Dermis blood vessel endothelial cell (primary cell): ENCODE measurements at places on chromosomes 6 and 20. TPM values are rescaled to one million over a fixed set of nuclear protein-coding genes. Genes with fewer than 3 reads are reported as not detected.
A peak's percentile ranks its signal among the peaks of the same experiment; 100 is the strongest.

DNA sequence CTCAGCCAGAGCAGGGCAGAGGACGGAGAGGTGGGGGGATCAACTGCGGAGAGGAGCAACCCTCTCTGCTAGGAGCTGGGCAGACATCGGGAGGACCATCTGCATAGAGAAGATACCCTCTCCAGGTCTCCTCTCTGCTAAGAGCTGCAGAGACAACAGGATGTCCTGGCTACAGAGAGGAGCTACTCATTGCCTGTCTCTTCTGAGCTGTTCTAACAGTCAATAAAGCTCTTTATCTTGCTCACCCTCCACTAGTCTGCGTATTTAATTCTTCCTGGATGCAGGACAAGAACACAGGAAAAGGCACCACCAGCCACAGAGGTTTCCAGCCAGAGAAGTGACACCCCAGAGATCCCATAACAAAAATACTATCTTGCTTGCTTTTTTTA, 871.1 kb upstream of the GJE1 start:
- no peak for DNase-seq

- peak; percentile 44 for DNase-seq
These were observed at the start of gene CCDC170 for GRCh38 chr6:151493804-151494234. Gene CCDC170 (plus strand): TSS chr6:151494017. CDS start chr6:151494129, 112 bp downstream.

DNA sequence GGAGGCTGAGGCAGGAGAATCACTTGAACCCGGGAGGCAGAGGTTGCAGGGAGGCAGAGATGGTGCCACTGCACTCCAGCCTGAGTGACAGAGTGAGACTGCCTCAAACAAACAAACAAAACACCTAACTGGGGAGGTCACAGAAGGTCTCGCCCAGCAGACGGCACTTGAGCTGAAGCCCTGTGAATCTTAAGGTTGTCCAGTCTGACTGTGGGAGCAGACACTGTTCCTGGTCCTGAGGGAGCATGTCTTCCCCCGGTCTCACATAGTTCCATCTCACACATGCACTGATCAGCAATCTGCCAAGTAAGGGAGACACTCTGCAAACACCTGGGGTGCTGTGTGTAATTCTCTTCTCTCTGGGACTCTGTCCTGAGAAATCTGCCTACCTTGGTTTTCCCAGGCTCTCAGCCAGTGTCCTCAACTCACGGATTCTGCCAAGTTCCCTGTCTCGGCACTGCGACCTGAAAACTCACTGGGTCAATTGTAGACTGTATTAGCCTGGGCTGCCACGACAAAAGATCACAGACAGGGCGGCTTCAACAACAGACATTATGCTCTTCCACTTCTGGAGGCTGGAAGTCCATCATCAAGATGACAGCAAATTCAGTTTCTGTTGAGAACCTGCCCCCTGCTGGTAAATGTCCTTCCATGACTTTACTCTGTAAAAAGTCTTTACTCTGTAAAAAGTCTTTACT, 94.3 kb downstream of the JPH2 start:
- peak; percentile 69 for DNase-seq

DNA sequence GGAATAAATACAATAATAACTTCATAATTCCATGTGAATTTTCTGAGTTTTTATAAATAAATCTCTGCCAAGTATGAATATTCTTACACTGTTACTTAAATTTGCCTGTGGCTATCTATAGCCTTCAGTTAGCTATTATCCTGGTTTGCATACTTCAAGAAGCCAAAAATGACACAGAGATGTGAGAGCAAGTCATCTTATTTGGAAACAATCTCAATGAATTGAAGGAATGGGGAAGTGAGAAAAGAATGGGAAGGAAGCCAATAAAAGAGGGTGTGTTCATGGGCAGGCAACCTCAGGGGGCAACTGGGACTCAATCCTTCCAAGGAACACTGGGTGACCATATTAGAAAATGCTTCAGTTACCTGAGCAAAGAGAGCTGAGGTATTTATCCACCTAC, 9.9 kb downstream of the HAO1 start:
- no peak for DNase-seq

GRCh38 chr6:157497579-157497978, 116.6 kb downstream of the ZDHHC14 start:
- no peak for DNase-seq

GRCh38 chr20:9592419-9592818, 78.0 kb downstream of the LAMP5 start:
- no peak for DNase-seq

GRCh38 chr6:11012976-11013720, 31.0 kb downstream of the ELOVL2 start:
- no peak for DNase-seq

GRCh38 chr6:14921878-14922671, 323.8 kb upstream of the JARID2 start:
- DNase-seq, result no peak

DNA sequence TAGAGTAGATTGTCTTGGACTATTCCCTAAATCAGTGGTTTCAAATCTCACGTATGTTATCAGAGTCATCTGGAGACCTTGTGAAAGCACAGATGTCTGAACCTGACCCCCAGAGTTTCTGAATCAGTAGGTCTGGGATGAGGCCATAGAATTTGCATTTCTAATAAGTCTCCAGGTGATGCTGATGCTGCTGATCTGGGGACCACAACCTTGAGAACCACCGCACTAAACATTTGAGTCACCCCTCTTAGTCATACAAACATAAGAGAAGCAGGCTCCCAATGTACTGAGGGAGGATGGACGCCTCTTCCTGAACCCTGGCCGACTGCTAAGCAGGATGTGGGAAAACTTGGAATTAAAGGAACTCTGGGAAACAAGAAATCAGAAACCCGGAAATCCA, 187.8 kb upstream of the PRDM1 start:
- no peak for DNase-seq

- DNase-seq, result no peak
These were observed 90.9 kb downstream of the BMP7 start for GRCh38 chr20:57175397-57176010.

DNA sequence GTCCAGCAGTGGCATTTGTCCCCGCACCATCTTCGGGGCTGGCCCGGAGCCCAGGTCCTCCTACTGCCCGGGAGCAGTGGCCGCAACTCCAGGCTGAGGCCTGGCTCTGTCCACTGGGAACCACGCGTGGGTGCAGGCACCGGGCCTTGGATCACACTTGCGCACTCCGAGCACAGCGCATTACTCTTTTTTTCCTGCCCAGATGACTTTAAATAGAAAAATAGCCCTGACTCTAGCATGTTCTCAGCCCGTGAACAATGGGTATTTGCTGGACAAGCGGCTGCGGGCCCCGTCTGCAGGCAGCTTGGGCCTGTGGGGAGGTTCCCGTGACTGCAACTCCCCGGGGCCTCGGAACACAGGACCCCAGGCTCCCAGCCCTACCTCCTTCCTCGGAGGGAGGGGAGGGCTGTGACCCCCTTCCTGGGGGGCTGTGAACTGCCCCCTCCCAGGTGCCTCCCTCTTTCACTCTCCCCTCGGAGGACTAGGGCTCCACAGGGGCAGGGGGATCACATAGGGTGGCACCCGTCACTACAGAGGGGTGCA, 162.2 kb downstream of the TBXT start:
- DNase-seq, result no peak

DNA sequence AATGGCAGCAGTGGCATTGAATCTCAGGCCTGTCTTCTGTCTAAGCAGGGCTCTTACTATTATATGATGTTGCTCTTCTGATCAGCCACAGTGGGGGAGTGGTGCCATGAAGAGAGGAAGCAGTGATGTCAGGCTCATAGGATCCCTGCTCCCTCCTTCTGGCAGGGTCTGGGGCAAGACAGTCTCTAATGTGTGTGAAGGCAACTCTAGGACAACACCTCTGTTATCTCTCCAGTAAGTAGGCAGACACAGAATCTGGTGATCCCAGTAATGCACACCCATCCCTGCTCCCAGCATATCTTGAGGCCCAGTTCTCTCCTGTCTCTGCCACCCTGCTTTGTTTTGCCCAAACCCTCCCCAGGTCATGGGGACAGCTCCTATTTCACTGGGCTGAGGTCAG, 8.8 kb downstream of the C20orf202 start:
- DNase-seq, result no peak

DNA sequence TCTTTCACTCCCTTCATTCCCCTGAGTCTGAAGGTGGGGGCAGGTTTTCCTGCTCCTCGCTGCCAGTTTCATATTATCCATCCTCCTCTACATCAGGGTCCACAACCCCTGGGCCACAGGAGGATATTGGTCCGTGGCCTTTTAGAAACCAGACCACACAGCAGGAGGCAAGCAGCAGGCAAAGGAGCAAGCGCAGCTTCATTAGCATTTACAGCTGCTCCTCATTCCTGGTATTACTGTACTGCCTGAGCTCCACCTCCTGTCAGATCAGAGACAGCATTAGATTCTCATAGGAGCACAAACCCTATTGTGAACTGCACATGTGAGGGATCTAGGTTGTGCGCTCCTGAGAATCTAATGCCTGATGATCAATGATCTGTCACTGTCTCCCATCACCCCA, 380.3 kb downstream of the ARHGAP18 start:
- no peak for DNase-seq

DNA sequence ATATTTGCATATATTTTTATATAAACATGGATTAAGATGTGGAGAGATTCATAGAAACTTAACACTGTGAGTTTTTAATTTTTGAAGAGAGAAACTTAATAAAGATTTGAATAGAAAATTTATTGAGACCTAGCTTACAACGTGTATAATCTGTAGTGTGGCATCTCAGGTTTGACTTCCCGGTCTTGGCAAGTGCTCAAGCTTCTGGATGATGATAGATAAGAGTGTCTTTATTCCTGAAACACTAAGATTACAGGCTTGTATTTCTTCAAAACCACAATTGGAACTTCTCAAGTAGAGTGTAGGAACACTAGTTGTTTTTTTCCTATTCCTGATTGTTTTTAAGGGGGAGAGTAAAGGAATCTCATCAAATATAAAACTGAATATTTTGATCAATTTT, 64.6 kb upstream of the NOTCH4 start:
- no peak for DNase-seq

GRCh38 chr20:50450881-50451752, 59.1 kb upstream of the PTPN1 start:
- no peak for DNase-seq

GRCh38 chr20:58515233-58516212, at the start of gene APCDD1L:
Gene APCDD1L (minus strand): TSS chr20:58515399. CDS start chr20:58514707, 692 bp downstream.
- no peak for DNase-seq

DNA sequence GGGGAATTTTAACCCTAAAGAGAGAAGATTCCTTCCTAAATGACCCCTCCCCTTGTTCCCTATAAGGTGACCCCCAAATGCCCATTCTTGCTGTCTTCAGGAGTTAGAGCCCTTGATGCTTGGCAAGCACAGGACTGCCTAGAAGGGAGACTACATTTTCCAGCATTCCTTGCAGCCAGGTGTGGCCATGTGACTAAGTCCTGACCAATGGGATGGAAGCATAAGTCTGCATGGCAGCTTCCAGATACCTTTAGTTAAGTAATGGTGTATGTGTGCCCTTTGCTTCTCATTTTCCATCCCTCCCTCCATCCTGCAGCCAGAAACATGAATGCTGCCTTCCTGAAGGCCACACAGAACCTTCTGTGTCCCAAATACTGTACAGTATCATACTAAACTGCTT, 5.5 kb downstream of the BFSP1 start:
- peak; percentile 61 for DNase-seq

DNA sequence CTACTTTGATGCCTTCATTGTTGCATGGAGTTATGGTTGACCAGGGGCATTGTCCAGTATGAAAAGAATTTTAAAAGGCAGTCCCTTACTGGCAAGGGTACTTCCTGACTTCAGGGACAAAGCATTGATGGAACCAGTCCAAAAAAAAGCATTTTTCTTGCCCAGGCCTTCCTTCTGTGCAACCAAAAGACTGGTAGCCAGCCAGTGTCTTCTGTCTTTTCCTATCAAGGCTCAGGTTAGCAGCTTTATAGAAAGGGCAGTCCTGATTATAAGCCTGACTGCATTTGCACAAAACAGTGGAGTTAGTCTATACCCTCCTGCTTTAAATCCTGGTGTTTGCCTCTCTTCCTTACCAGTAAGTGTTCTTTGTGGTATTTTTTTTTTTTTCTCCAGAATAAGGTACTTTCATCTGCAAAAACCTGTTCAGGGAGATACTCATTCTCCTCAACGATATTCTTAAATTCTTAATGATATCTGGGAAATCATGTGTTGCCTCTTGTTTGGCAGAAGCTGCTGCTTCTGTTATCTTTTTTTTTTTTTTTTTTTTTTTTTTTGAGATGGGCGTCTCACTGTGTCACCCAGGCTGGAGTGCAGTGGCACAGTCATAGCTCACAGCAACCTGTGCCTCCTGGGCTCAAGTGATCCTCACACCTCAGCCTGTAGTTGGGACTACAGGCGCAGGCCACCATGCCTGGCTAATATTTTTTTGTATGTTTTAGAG, 33.9 kb downstream of the SCAF8 start:
- DNase-seq, result peak; percentile 40

GRCh38 chr6:167565388-167565787, 240.5 kb downstream of the TTLL2 start:
- no peak for DNase-seq

GRCh38 chr6:45192556-45192955, 135.6 kb upstream of the RUNX2 start:
- no peak for DNase-seq

- no peak for DNase-seq
These were observed 121.3 kb downstream of the TFAP2C start for GRCh38 chr20:56750430-56750829.

- no peak for DNase-seq
These were observed 134.4 kb upstream of the HMGCLL1 start for GRCh38 chr6:55713436-55713835.

DNA sequence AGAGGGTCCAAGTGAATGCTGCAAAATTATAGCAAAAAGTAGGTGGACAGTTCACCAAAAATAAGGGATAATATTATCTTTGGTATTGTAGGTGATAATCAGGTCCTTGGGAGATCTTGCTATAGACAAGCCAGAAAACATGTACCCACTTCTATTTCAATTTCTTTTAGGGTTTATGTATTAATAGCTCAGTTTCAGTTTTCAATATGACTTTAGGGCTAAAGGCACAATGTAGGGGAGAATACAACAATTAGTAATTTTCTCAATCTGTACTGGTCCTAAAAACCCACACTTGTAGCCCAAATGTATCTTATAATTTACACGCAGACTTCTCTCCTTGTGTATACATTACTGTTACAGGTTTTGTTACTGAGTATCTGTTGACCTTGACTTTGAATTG, 307.0 kb upstream of the ID4 start:
- no peak for DNase-seq

- DNase-seq, result no peak
These were observed 268.8 kb upstream of the PRDM1 start for GRCh38 chr6:105817370-105817769.

- DNase-seq, result no peak
These were observed 4.3 kb upstream of the DNAJC5 start for GRCh38 chr20:63890616-63891015.

NDRG3 gene
- 18.7 and 34.0 TPM in 2 replicates for total RNA-seq

THBS2 gene
- total RNA-seq, result 0.79 and 2.0 TPM in 2 replicates

RBPJL gene
- total RNA-seq, result not detected in 2 replicates

GNAS-AS1 gene
- not detected in 2 replicates for total RNA-seq

SLC17A2 gene
- not detected in 2 replicates for total RNA-seq

CD40 gene
- 19.4 and 21.3 TPM in 2 replicates for total RNA-seq

EFCAB8 gene
- under 0.01 and 0.05 TPM in 2 replicates for total RNA-seq

BPIFA1 gene
- not detected in 2 replicates for total RNA-seq

ZNF334 gene
- total RNA-seq, result 0.34 and 2.8 TPM in 2 replicates

ULBP3 gene
- total RNA-seq, result 6.0 and 14.9 TPM in 2 replicates

HSPA12B gene
- total RNA-seq, result 15.1 and 16.7 TPM in 2 replicates

TRIM15 gene
- total RNA-seq, result not detected in 2 replicates

TNF gene
- total RNA-seq, result 0.17 TPM in 1 of 2 replicates, not detected in the other

ZFP57 gene
- 1.7 TPM in 1 of 2 replicates, not detected in the other for total RNA-seq

WFDC5 gene
- not detected in 2 replicates for total RNA-seq

ELOVL5 gene
- 74.2 and 123 TPM in 2 replicates for total RNA-seq

SDCBP2 gene
- total RNA-seq, result 4.6 and 6.0 TPM in 2 replicates

NANP gene
- total RNA-seq, result 6.8 and 9.2 TPM in 2 replicates

SLC4A11 gene
- 7.5 and 14.9 TPM in 2 replicates for total RNA-seq

PNPLA1 gene
- total RNA-seq, result not detected in 2 replicates

EEF1A2 gene
- 5.0 and 5.3 TPM in 2 replicates for total RNA-seq
